ENCODE measurements at places on chromosomes 6 and 20. TPM values are rescaled to one million over a fixed set of nuclear protein-coding genes. Genes with fewer than 3 reads are reported as not detected.
A peak's percentile ranks its signal among the peaks of the same experiment; 100 is the strongest.

DNA sequence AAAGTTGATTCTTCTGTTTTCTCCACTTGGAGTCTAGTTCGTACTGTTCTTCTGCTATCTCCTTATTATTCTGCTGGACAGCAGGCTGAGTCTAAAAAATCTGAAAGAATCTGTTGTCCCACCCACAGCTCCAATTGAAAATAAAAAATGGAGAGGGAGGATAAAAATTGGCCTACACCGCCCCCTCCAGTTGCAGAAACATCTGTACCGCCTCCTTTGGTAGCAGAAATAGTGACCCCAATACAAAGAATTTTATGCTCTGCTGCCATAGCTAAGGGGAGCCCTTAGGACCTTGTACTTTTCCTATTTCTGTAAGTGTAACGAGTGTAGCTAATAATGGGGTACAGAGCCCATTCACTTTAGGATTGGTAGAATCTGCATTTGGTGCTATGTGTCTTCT is 4.9 kb upstream of the FKBP1A start:
- no peaks in the 10 kb centered on the region for H3K27me3 ChIP-seq
- H3K27ac ChIP-seq = no peak overlapping the region
- no peaks in the 10 kb centered on the region for H3K4me1 ChIP-seq
- no peak for DNase-seq

- no peaks in the 10 kb centered on the region for H3K27me3 ChIP-seq
- no peak for DNase-seq
- H3K36me3 ChIP-seq = no peaks in the 10 kb centered on the region
- H3K27ac ChIP-seq = no peak overlapping the region
These were observed 49.5 kb downstream of the KCNS1 start for GRCh38 chr20:45051204-45052060.

DNA sequence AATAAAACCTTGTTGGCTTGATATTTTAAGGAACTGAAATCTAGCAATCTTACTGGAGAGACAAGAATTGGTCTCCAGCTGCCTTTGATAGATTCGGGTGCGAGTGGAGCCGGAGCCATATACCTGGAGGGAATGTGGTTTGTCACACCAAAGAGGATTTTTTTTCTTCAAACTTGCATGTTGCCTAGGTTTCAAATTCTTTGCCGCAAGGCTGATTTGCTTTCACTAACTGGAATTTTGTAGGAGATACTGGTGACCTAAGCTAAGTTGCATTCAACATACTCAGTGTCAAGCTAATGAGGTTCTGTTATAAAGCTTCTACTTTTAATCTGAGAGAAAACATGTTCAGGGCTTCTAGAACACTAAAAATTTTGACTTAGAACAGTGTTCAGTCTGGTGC is 39.7 kb upstream of the ASIP start:
- no peaks in the 10 kb centered on the region for H3K36me3 ChIP-seq
- no peaks in the 10 kb centered on the region for H3K4me1 ChIP-seq
- no peak for DNase-seq
- no peaks in the 10 kb centered on the region for H3K27me3 ChIP-seq
- H3K27ac ChIP-seq = no peak overlapping the region

DNA sequence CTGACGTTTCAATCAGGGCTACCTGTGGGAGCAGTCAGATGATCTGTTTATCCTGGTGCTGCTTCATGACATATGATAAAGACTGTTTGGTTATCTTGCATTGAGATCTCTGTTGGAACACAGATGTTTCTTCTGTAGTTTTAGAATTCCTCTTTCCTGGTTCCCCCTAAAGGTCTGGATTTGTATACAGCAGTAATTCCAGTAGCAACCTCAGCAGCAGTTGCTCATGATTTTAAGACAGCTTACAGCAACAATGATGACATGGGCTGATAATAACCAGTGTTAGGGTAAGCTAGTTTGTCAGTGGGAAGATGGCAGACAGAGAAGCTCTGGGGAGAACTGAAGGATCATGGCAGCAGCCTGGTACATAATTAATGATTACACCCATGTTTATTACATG is 439.4 kb downstream of the PHF3 start:
- no peaks in the 10 kb centered on the region for H3K36me3 ChIP-seq
- H3K27ac ChIP-seq = no peak overlapping the region
- H3K4me1 ChIP-seq = no peaks in the 10 kb centered on the region
- no peak for DNase-seq
- H3K27me3 ChIP-seq = no peaks in the 10 kb centered on the region

GRCh38 chr6:169568314-169569087 is 133.3 kb downstream of the WDR27 start:
- no peak overlapping the region for H3K4me3 ChIP-seq
- H3K36me3 ChIP-seq = no peaks in the 10 kb centered on the region
- no peaks in the 10 kb centered on the region for H3K4me1 ChIP-seq
- DNase-seq = no peak
- H3K27me3 ChIP-seq = no peaks in the 10 kb centered on the region

GRCh38 chr6:7604003-7604402 is 14.0 kb downstream of the SNRNP48 start:
- H3K4me3 ChIP-seq = no peak overlapping the region
- H3K4me1 ChIP-seq = no peaks in the 10 kb centered on the region
- H3K36me3 ChIP-seq = peaks cover 8% of the 10 kb centered on the region
- H3K27ac ChIP-seq = no peak overlapping the region

GRCh38 chr6:105911106-105911629 is 175.0 kb upstream of the PRDM1 start:
- no peak overlapping the region for H3K27ac ChIP-seq
- no peaks in the 10 kb centered on the region for H3K36me3 ChIP-seq
- no peak for DNase-seq
- no peaks in the 10 kb centered on the region for H3K4me1 ChIP-seq
- H3K4me3 ChIP-seq = no peak overlapping the region

- no peak overlapping the region for H3K27ac ChIP-seq
- no peak overlapping the region for H3K4me3 ChIP-seq
- DNase-seq = no peak
- no peaks in the 10 kb centered on the region for H3K4me1 ChIP-seq
These were observed 108.7 kb downstream of the NCOA3 start for GRCh38 chr20:47610247-47610944.

GRCh38 chr6:99822741-99823512 is 171.1 kb downstream of the MCHR2 start:
- H3K36me3 ChIP-seq = no peaks in the 10 kb centered on the region
- H3K27me3 ChIP-seq = no peaks in the 10 kb centered on the region
- no peak for DNase-seq
- peak overlapping the region; percentile 35 for H3K4me3 ChIP-seq
- no peaks in the 10 kb centered on the region for H3K4me1 ChIP-seq

DNA sequence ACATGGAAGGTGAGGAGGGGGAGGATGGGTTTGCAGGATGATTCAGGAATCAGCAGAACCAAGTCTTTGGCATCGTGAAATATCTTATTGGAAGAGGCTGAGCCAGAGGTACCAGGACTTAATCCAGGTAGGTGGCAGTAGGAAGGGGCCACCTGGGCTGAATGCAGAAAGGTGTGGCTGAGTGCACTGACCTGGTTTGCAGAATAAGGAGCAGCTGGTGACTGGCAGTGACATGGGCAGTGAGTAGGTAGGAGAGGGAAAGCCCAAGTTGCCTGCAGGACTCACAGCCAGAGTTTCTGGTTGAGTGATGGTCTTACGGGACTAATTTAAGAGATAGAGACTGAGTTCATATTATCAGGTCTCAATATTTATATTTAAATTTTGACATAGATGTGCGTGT is 1.1 kb upstream of the PBOV1 start:
- H3K4me3 ChIP-seq = no peak overlapping the region
- no peak for DNase-seq
- no peaks in the 10 kb centered on the region for H3K27me3 ChIP-seq
- H3K36me3 ChIP-seq = no peaks in the 10 kb centered on the region

- H3K27me3 ChIP-seq = no peaks in the 10 kb centered on the region
- H3K4me3 ChIP-seq = no peak overlapping the region
- H3K36me3 ChIP-seq = no peaks in the 10 kb centered on the region
- no peak for DNase-seq
These were observed 17.1 kb upstream of the C20orf144 start for GRCh38 chr20:33645072-33645358.

DNA sequence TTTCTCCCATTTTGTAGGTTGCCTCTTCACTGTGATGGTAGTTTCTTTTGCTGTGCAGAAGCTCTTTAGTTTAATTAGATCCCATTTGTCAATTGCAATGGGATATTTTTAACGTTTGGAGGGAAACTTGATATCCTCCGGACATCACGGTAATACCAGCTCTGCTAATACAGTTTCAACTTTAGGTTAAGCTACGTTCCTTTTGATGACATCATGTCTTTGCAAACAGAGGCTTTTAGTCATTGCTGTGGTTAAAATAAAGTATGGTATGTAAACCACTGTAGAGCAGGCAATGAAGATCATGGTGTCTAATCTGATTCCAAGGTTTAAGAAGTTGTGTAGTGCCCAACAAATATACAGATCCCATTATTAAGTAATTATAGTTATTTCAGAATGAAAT is 168.0 kb upstream of the CHD6 start:
- H3K27me3 ChIP-seq = peaks cover 5% of the 10 kb centered on the region
- no peaks in the 10 kb centered on the region for H3K36me3 ChIP-seq
- no peaks in the 10 kb centered on the region for H3K4me1 ChIP-seq
- no peak overlapping the region for H3K27ac ChIP-seq
- DNase-seq = no peak

DNA sequence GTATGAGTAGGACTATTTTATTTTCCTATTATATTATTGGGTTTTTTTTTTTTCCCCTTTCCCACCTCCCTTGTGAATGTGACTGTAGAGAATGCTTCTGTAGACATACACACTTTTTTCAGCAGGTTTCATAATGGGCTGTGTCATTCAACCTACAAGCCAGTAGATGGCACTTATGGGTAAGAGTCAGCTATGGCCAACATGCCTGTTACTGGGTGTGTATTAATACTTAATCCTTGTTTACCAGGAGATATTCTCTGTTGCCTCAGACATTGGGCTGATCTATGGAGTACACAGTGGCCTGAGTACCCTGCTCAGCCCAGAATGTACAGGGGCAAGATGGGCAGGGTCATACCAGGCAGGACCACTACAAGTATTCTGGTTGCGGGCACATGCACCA is 382.5 kb downstream of the EPHA7 start:
- no peak for DNase-seq
- H3K27me3 ChIP-seq = no peaks in the 10 kb centered on the region
- no peaks in the 10 kb centered on the region for H3K4me1 ChIP-seq
- H3K4me3 ChIP-seq = no peak overlapping the region
- H3K36me3 ChIP-seq = no peaks in the 10 kb centered on the region

GRCh38 chr6:16544521-16544920 is 216.7 kb downstream of the ATXN1 start:
- H3K27ac ChIP-seq = peak overlapping the region; percentile 73
- H3K27me3 ChIP-seq = no peaks in the 10 kb centered on the region
- no peak for DNase-seq
- no peaks in the 10 kb centered on the region for H3K4me1 ChIP-seq

- no peak overlapping the region for H3K27ac ChIP-seq
- no peak overlapping the region for H3K4me3 ChIP-seq
- H3K4me1 ChIP-seq = no peaks in the 10 kb centered on the region
- DNase-seq = no peak
- H3K36me3 ChIP-seq = no peaks in the 10 kb centered on the region
These were observed 8.3 kb upstream of the ENTPD6 start for GRCh38 chr20:25187220-25187619.

DNA sequence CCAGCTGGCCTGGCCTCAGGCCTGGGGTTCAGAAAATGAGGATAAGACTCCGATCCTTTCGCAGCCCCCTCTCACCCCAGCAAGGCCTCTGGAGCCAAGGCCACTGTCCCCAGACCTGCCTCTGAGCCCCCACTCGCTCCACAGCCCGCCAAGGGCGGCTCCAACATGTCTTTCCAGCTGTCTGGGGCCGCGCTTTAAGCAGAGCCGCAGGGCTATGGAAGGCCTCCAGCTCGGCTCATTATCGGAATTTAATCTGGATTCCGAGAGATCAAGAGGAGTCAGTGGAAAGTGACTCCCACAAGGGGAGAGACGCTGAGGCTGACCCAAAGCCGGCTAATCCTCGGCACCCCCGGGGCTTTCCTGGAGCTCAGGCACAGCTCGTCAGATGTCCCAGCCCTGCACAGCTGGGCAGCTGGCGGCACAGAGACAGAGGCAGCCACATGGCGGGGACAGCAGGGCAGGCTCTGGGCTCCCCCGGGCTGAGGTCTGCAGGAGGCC is 41.8 kb downstream of the BMP7 start:
- H3K4me3 ChIP-seq = no peak overlapping the region
- H3K27me3 ChIP-seq = no peaks in the 10 kb centered on the region
- H3K4me1 ChIP-seq = no peaks in the 10 kb centered on the region
- no peaks in the 10 kb centered on the region for H3K36me3 ChIP-seq
- no peak for DNase-seq
- no peak overlapping the region for H3K27ac ChIP-seq

DNA sequence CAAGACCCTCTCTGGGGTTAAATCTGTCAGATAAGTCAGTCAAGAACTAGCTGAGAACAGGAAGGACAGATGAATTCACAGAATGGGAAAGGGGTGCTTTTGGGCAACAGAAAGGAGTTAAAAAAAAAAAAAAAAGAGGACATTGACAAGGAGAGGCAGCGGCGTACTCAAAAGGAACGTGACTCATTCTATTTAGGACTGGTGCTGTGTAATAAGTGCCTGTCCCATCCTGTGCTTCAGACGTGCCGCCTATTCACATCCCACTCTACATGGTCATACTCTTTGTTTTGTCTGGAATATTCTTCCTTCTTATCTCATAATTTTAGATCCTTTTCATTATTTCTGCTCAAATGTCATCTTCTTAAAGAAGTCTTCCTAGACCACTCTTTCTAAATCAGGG is 101.1 kb upstream of the EMILIN3 start:
- H3K36me3 ChIP-seq = no peaks in the 10 kb centered on the region
- no peak overlapping the region for H3K4me3 ChIP-seq
- no peak for DNase-seq
- H3K4me1 ChIP-seq = no peaks in the 10 kb centered on the region
- no peak overlapping the region for H3K27ac ChIP-seq

- no peaks in the 10 kb centered on the region for H3K36me3 ChIP-seq
- H3K4me1 ChIP-seq = no peaks in the 10 kb centered on the region
- H3K27ac ChIP-seq = peak overlapping the region; percentile 81
- peak overlapping the region; percentile 77 for H3K4me3 ChIP-seq
- DNase-seq = no peak
These were observed 542 bp downstream of the USP49 start for GRCh38 chr6:41894366-41895299.

DNA sequence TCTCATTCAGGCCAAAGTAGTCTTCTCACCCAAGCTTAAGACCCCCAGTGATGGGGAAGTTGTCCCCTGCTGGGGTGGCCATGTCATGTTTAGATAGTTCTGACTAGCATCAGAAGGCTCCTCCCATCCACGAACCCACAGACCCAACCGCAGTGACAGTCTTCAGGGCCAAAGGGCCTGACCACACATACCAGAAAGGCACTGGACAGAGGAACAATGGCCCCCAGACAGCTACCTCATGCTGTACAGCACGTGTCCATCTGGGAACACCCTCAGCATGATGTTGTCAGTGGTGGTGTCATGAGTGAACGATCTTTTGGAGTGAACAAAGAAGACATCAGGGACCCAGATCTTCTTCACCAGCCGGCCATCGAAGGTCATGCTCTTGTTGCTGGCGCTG is 46.3 kb downstream of the GABRR2 start:
- no peak overlapping the region for H3K4me3 ChIP-seq
- no peak overlapping the region for H3K27ac ChIP-seq
- no peaks in the 10 kb centered on the region for H3K36me3 ChIP-seq
- no peaks in the 10 kb centered on the region for H3K4me1 ChIP-seq
- H3K27me3 ChIP-seq = no peaks in the 10 kb centered on the region

ECT2L gene
- 0.16 TPM for total RNA-seq

PRL gene
- total RNA-seq = not detected

PREX1 gene
- total RNA-seq = 84.2 TPM

TUBB1 gene
- 0.16 TPM for total RNA-seq

C6orf163 gene
- 4.7 TPM for total RNA-seq

MLIP gene
- not detected for total RNA-seq

PSMB8 gene
- 47.3 TPM for total RNA-seq

NUP153 gene
- 34.1 TPM for total RNA-seq

KIF25 gene
- not detected for total RNA-seq

PARD6B gene
- 30.6 TPM for total RNA-seq

Data from breast epithelium (tissue), 4 donors.